GM23248 (cell line): ENCODE measurements at places on chromosomes 6 and 20. TPM values are rescaled to one million over a fixed set of nuclear protein-coding genes. Genes with fewer than 3 reads are reported as not detected.
A peak's percentile ranks its signal among the peaks of the same experiment; 100 is the strongest.

- DNase-seq, result no peak
Measured at GRCh38 chr6:40733290-40733689, 146.1 kb upstream of the LRFN2 start.

GRCh38 chr20:41278936-41279335 is 38.6 kb downstream of the ZHX3 start:
- no peak for DNase-seq

GRCh38 chr6:159646733-159647132 is 46.3 kb downstream of the SOD2 start:
- DNase-seq, result peak; percentile 64

DNA sequence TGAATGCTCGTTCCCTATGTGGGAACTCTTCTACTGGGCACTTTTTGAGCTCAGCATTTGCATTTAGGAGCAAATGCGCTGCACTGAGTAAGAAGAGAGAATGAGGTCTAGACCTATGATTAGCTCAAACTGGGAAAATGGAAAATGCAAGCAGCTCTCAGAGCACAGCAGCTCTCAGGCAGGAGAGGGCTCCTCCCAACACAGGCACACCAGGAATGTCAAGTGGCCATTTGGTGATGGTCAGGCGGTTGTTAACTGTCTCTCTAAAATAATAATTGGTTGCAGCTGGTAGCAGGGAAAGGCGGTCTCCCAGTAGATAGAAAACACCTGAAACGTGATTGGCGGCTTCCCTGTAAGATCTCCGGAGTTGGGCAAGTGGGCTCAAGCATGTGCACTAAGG is 162.0 kb upstream of the ECI2 start:
- no peak for DNase-seq

- peak; percentile 20 for DNase-seq
Measured at GRCh38 chr6:125793863-125794262, 3.1 kb downstream of the NCOA7 start.

- no peak for DNase-seq
Measured at GRCh38 chr6:158293122-158293521, 19.1 kb upstream of the TULP4 start.

GRCh38 chr20:21920211-21920610 is 214.7 kb downstream of the PAX1 start:
- no peak for DNase-seq

DNA sequence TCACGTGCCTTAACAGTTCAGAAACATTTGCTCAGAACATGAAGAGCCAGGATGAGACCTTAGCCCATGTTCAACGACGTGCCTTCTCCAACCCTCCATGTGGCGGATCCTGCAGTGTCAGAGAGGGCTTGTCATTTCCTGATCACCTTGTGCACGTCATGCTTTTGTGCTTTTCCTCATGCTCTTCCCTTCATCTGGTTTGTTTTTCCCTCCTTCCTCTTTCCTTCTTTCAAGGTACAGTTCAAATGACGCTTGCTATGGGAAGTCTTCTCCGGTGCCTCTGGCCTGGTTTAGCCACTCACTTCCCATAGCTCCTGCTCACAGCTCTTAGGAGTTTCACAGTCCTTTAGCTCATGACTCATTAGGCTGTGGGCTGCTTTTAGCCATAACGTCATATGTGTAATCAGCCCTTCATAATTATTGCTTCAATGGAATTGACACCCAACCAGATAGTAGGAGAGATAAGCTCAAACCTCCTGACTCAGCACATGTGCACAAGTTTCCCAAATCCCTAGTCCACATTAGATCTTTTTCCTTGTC is 102.7 kb upstream of the CNKSR3 start:
- DNase-seq, result peak; percentile 89

DNA sequence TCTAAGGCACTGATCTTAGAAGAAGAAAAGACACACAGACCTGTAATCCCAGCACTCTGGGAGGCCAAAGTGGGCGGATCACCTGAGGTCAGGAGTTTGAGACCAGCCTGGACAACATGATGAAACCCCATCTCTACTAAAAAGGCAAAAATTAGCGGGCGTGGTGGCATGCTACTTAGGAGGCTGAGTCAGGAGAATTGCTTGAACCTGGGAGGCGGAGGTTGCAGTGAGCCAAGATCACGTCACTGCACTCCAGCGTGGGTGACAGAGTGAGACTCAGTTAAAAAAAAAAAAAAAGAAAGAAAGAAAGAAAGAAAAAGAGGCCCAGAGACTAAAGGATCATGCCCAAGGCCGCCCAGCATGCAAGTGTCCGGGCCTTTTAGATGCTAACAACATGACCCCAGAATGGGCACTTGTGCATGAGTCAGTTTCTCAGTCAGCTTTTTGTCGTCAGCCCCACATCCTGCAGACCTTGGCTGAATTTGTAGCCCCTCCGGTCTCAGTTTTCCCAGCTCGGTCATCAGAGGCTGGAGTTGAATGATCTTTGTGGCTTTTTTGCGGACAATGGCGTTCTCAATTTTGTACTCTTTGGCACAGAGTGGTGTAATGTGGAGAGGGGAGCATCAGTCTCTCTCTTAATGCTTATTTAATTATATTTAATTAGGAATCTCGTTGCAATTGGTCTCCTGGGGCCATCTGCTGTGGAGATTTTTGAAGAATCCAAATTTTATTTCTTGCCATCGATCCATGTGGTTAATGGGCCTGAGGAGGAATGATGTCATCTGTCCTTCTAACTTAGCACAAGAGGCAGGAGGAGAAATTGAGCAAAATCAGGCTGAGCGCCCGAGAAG is 30.6 kb upstream of the APCDD1L start:
- peak; percentile 37 for DNase-seq

DNA sequence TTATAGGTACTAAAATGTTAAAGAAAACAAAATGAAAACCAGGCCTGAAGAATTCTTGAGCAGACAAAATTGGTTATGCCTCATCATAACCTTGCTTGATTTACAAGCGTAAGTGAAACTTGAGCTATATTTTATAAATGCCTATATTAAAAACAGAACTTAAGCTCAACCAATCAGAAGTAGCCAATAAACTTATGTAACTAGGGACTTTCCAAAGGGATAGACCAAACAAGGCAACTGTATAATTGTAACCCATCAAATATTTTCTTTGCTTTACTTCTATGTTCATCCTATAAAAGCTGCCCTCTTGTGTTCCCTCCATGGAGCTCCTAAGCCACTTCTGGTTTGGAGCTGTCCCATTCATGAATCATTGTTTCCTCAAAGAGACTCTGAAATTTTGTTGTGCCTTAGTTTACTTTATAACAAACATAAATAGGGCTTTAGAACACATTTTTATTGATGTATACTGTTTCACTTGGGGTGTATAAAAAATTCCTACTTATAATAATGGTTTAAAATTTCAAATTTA is 101.6 kb upstream of the CARMIL1 start:
- DNase-seq, result no peak

GRCh38 chr6:144931172-144932035 is 646.3 kb downstream of the UTRN start:
- peak; percentile 66 for DNase-seq

- DNase-seq, result no peak
Measured at GRCh38 chr6:3422435-3423070, 34.3 kb downstream of the SLC22A23 start.

- DNase-seq, result peak; percentile 59
Measured at GRCh38 chr6:151690303-151690702, 117.2 kb upstream of the ESR1 start.

- no peak for DNase-seq
Measured at GRCh38 chr6:69976591-69977090, 110.3 kb downstream of the COL19A1 start.

GRCh38 chr6:143973097-143973966 is 34.7 kb downstream of the PLAGL1 start:
- DNase-seq, result no peak

- no peak for DNase-seq
Measured at GRCh38 chr6:129163551-129163950, 280.6 kb downstream of the LAMA2 start.

DNA sequence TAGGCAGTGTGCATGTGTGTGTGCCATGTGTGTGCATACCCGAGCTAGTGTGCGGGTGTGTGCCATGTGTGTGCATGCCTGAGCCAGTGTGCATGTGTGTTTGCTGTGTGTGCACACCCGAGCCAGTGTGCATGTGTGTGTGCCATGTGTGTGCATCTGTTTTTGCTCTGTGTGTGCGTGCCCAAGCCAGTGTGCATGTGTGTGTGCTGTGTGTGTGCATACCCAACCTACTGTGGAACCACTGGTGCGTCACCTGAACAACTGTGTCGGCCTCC is 5.7 kb downstream of the RBBP8NL start:
- DNase-seq, result no peak

GRCh38 chr6:125843593-125843992 is 52.8 kb downstream of the NCOA7 start:
- DNase-seq, result no peak

- no peak for DNase-seq
Measured at GRCh38 chr20:50734730-50735679, 3.6 kb downstream of the PARD6B start.

- DNase-seq, result no peak
Measured at GRCh38 chr20:18092890-18093289, 35.2 kb upstream of the OVOL2 start.

- peak; percentile 10 for DNase-seq
Measured at GRCh38 chr6:108164815-108165706, 761 bp upstream of the NR2E1 start.

GRCh38 chr20:48294196-48294595 is 508.9 kb upstream of the SULF2 start:
- DNase-seq, result peak; percentile 63

- DNase-seq, result peak; percentile 70
Measured at GRCh38 chr20:32484225-32484957, 100.7 kb downstream of the NOL4L start.

DNA sequence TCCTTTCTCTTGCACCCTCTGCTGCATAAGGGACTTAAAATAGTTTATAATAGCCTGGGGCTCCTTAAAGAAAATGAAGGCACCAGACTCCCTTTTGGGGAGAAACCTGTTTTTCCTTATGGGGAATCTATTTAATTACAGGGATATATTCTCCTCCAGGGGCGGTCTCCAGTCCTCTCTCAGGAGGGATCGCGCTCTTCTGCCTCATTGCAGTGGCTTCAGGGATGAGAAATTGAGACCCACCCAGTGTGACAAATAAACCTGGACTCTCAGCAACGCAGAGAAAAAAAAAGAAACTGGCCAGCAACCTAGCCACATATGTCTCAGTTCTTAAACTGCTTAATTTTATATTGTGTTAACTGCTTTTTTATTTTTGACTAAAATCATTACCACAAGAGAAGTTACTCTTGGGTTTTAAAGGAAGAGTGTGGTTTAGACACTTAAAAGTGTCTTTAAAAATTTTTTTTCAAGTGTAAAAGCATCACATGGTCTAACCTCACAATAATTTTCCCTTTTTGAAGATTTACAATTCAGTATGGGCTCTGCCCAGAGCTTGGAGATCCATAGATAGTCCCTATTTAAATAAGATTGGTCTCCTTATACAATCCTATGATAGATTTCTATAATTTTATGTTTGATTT is 11.7 kb upstream of the GOPC start:
- DNase-seq, result peak; percentile 65

- no peak for DNase-seq
Measured at GRCh38 chr6:49979584-49979983, 10.2 kb upstream of the DEFB113 start.

GRCh38 chr6:32603888-32604287 is 14.2 kb upstream of the HLA-DRB1 start:
- DNase-seq, result no peak

- DNase-seq, result no peak
Measured at GRCh38 chr20:33868595-33868994, 57.4 kb downstream of the CHMP4B start.

DNA sequence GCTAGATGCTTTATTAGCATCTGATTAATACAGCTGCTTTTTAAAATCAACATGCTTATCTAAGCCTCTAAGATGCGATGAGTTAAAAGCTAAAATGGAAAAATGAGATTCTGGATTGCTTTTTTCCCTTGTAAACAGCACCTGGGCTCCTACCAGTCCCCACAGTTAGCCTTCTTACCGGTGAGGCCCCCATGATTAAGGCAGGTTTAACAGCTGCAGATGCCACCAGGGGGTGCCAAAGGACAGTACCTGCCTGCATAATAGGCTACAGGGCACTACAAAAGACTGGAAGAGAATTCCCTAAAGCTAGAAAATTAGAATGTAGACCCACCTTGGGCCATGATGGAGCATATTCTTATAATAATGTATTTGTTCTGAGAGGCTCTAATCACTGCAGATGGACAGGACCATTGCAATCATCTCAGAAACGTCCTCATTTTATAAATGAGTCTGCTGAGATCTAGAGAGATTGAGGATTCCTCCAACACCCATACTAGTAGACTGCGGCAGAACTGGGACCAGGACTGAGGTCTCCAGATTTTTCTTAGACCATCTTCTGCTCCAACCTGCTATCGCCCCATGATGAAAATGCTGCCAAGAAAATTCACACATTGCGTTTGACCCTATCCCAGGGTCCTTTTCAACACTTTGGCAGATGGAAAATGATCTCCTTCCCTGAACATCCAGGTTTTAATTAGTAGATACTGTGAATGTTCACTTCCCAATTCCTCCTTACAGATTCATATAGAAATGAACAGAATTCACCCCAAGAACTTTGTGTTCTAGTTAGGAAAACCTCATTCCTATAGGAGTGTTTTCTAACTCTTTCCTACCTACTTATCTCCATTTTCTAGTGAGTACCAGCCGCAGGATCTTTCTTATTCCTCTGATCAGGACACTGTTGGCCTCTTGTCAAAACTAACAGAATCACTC is 148.8 kb downstream of the RPS12 start:
- peak; percentile 73 for DNase-seq

DNA sequence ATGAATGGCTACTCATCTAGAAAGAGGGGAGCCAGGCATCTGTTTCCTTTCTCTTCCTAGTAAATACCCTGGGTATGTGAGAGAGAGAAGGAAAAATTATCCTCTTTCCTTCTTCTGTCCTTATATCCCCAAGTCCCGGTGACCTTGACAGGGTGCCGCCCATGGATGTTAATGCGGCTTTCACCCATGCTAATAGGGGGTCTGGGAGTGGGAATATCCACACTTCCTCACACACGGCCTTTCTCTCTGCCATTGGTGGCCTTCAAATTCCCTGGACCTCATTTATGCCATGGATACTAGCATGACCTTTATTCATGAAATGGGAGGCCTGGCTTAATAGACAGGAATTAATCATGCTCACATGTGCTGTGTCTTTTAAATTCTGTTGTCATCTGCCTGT is 159.0 kb upstream of the NOX3 start:
- DNase-seq, result no peak

- DNase-seq, result no peak
Measured at GRCh38 chr6:136639702-136640101, 89.5 kb upstream of the MAP7 start.

The C20orf202 gene
- polyA plus RNA-seq, result not detected in 2 replicates

The TDRD6 gene
- not detected in 2 replicates for polyA plus RNA-seq

The SRF gene
- polyA plus RNA-seq, result 3.3 TPM in 2 replicates

The MAN1A1 gene
- polyA plus RNA-seq, result 9.8 and 10.5 TPM in 2 replicates

The GGTLC1 gene
- polyA plus RNA-seq, result not detected in 2 replicates

The TGM3 gene
- polyA plus RNA-seq, result 0.14 and 0.25 TPM in 2 replicates

The CNR1 gene
- polyA plus RNA-seq, result not detected in 2 replicates

The ADGRF5 gene
- 0.28 and 0.29 TPM in 2 replicates for polyA plus RNA-seq

The HLA-DOA gene
- polyA plus RNA-seq, result 0.18 TPM in 1 of 2 replicates, not detected in the other

The PRL gene
- polyA plus RNA-seq, result 0.65 and 1.2 TPM in 2 replicates

The FILIP1 gene
- polyA plus RNA-seq, result 0.11 TPM in 1 of 2 replicates, not detected in the other

The HNF4A gene
- not detected in 2 replicates for polyA plus RNA-seq
